ENCODE measurements at places on chromosomes 1 and 21.

- no peak for DNase-seq
Observed at GRCh38 chr1:242788771-242789170, 264.3 kb upstream of the PLD5 start.

DNA sequence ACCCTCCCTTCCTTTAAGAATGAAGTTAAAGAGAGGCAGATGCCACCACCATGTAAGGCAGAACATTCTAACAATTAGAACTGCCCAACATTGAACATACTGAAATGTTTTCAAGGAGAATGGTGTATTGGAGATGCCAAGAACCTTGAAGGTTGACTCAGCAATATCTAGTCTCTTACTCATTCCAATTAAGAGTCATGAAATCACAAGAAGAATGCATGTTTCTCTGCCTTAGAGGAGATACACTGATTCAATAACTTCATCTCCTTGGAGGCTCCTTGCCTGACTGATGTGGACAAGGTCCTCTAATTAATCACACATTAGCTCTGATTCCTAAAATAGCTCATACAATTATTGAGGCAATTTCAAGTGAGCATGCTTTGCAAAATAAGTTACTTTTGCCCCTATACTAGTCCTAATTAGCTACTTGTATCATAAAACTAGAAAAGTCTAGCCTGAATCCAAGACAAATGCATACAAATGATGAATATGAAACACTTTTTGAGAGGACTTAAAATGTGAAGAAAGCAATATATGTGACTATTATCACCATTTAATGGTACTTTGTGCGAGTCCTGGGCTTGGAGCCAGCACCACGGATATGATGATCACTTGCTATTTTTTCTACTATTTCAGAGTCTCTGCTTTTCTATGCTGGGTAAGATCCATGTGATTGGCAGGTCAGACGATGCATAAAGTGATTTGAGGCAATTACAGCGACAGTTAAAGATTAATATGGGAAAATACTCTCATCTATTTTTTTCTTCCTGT lies 114.5 kb downstream of the DSCAM start:
- DNase-seq: no peak

GRCh38 chr1:244361764-244362473 lies 89.8 kb downstream of the ADSS2 start:
- DNase-seq: no peak

DNA sequence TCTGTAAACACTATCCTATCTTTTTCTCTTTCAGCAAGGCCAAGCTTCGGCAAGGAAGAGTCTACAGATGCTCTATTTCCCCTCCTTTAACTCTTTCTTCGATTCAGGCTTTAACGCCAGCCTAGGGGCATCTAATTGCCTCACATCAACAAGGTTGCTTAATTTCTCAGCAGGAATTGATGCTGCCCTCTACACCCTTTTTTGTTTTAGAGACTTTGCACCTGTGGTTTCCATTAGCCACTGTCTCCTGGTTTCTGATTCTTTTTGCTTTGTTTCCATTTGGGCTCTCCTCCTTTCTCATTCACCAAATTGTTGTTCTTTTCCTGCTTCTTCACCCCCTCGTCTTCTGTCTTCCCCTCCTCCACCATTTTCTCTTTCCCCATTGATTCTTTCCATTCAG lies 202.4 kb upstream of the HMCN1 start:
- DNase-seq: no peak

DNA sequence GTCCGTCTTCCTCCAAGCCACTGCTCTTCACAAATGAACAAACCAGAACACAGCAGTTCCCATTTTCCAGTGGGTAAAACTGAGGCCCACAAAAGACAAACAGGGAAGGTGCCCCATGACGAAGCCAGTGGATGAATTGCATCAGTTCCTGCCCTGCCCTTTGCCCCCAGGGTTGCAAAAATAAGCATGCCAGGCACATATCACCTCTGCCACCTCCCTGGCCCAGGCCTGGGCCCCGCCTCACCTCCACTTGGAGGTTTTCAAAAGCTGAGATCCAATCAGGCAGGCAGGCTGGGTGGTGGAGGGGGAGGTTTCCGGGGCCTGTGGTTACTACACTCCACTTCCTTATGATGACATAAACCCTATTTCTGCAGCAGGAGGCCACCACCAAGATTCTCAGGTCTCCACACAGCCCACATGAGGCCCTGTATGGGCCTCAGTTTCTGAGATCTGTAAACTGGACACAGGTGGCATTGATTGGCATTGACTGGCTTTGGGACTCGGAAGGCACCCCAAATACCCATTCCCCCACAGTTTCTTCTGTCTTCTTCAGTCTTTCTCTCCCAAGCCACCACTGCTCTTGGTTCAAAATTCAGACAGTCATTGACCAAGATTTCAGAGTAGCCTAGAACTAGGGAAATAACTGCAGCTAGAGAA lies 4.1 kb downstream of the KIF21B start:
- no peak for DNase-seq

DNA sequence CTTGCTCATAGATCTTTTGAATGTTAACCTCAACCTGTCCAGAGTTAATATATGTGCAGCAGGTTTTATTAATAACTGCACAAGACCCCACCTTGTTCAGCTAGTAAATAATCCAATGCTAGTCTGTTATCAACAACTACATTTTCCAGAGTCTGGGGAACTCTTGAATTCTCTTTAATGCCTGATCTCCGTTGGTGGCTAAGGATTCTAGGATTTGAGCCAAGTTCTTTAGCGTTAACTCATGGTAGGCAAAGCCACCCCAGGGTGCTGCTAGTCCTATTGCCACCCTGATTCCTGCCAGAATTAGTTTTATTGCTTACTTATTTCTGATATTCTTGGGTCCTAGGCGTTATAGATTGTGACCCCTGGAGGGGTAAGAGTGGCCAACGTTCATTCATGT lies 12.8 kb downstream of the BACE2 start:
- DNase-seq: no peak

GRCh38 chr1:21379571-21379970 lies 60.4 kb upstream of the NBPF3 start:
- DNase-seq: no peak

DNA sequence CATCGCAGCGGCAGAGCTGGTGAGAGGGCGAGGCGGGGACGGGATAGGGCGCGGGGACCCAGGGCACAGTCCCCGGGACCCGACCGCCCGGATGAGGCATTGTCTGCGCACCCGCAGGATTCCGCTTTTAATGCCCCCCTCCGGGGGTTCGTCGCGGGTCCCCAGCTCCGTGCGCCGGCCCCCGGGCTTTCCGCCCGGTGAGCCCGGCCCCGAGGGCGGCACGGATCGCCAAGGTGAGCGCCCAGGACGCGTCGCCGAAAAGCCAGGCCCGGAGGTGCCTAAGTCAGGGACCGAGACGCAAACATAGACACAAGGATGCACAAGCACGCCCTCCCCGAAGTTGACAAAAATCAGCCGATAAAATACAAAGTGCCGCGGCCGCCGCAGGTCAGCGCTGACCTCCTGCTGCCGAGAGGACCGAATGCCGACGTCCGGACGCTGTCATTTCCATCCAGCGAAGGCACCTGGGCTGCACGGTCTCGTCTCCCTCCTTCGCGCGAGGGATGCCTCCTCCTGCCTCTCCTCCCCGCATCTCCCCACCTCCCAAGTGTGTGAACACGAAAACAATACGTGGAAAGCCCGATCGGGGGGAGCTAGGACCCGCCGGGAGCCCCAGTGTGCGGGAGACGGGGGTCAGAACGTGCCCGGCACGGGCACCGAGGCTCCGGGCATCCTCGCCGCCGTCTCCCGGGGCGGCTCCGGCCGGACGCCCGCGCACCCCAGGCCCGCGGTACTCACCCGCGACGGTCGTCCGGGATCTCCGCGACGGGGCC lies 101.1 kb upstream of the SOD1 start:
- no peak for DNase-seq

GRCh38 chr1:50983219-50983802 lies 13.3 kb downstream of the CDKN2C start:
- DNase-seq: no peak

DNA sequence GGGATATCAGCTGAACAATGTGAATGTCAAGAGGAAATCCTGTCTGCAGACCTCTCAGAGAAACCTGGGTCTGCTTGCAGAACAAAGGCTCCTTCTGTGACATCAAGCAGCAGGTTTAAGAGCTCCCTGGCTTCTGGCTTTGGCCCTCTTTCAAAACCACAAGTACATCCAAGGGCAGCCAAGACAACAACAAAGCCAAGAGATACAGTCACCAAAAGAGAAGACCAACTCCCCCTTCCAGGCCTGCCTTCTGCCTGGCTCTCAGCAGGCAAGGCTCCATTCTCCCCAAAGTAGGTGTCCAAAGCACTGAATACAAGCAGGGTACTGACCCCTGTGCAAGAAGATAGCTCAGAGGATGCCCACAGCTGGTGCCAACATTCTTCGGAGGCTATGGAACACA lies 11.5 kb downstream of the BCAR3 start:
- DNase-seq: no peak

- DNase-seq: no peak
Observed at GRCh38 chr21:41076064-41076463, 91.9 kb upstream of the BACE2 start.

DNA sequence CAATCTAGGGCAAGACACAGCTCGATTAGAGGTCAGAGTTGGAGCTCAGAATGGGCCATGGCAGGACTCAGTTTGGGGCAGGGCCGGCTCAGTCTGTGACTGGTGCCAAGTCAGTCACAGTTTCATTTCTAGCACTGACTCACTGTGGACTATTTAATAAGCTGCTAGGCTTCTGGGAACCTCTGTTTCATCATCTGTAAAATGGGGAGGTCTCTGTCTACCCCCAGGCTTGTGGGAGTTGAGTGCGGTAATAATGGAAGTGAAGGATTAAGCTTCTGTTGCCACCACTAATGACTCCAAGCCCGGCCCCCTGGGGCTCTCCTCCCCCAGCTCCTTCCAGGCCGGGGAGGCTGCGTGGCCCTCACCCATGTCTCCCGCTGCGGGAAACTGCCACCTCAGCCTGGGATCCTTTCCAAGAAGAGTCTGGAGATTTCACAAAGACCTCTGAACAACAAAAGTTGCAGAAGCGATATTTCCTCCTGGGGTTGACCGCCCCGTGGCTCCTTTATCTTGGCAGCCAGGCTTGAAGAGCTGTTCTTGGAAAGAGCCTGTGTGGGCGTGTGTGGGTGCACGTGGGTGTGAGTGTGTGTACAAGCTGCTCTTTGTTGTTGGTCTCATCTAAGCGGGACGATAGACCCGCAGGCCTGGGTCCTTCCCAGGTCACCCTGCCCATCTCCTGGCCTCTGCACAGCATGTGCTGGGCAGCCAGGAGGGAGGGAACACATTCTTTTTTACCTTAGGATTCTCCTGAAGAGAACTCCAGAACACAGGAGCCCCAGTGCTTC lies 29.1 kb downstream of the KNCN start:
- no peak for DNase-seq

DNA sequence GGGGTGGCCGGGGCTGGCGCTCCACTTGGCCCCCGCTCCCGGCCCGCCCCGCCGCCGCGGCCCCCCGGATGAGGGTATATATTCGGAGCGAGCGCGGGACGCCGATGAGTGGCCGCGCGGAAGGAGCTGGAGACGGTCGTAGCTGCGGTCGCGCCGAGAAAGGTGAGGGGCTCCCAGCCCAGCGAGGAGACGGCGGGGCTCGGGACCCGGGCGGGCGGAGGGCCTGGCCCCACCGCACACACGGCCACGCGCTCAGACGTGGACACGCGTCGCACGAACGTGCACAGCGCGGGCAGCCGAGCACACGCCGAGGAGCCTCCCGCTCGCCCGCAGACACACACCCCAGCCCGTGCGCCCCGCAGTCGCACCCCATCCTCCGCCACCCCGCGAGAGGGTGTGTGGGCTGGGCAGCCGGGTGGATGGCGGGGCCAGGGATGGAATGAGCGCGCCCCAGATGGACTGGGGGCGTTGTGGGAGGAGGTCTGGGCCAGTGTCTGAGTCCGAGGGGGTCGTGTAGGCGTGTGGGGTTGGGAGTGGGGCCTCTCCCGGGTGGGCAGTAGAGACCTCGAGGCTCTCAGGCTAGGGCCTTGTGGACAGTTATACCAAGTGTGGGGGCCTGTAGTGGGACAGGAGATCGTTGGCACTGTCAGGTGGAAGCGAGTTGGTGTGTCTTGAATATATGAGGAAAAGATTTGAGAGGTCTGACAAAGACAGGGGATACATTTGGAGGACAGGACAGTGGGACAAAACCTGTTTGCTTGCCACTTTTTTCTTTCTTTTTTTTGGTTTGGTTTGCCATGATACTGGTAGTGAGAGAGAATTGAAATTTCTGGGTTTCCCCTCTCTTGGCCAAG lies at the start of gene UAP1:
UAP1 (plus strand) TSS at position 107 of the 854 bp plus-strand sequence. CDS start 4,347 bp downstream, outside the sequence.
- no peak for DNase-seq

- DNase-seq: no peak
Observed at GRCh38 chr1:171351961-171352360, 38.0 kb downstream of the FMO4 start.

DNA sequence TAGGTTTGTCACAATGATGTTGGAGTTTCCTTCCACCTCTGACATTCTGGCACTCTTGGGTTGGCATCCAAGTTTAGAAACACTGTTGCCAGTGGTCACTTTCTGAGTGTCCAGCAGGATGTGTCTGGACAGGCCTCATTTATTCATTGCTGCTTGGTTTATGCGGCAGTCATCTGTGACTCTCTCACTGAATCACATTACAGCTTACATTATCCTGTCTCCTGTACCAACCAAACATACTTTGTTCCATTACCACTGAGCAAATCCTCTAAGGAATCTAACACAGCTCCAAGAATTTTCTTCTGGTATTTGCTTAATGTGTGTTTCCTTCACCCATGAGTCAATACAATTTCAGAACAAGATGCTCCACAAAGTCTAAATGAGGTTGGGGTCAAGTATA lies 19.9 kb downstream of the SGIP1 start:
- DNase-seq: no peak

- no peak for DNase-seq
Observed at GRCh38 chr1:43082740-43083139, 89.3 kb downstream of the EBNA1BP2 start.

DNA sequence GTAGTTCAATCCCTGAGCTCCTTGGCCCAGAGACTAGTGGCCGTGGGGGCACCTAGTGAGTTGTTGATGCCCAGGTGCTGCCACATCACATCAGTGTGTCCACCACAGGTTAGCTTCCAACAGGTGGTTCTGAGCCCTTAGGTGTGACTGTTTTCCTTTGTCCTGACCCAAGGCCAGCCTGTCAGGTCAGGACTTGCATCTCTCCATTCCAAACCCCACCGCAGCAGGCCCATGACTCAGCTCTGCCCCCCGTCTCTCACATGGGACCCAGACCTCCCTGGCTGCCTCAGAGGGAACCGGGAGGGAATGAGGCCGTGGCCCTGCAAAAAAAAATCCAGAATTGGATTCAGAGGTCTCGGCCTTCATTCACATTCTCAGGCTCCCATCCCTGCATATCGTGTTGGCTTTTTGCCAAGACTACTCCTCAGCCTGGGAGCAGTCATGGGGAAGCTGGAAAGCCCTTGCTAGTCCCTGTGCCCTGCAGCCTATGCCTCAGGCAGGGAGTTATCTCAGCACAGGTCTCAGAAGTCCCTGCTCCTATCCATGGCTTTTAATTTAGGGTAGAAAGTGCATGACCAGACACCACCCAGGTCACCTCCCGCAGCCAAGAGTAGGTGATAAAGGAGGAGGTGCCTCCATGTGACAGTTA lies 7.2 kb downstream of the INAVA start:
- DNase-seq: no peak

GRCh38 chr1:8460132-8460544 lies 142.2 kb downstream of the SLC45A1 start:
- no peak for DNase-seq

- DNase-seq: no peak
Observed at GRCh38 chr1:27862671-27863537, 9.4 kb upstream of the THEMIS2 start.

All from cortex of kidney (tissue), 1 donor.